ENCODE measurements at places on chromosomes 13 and 19.

DNA sequence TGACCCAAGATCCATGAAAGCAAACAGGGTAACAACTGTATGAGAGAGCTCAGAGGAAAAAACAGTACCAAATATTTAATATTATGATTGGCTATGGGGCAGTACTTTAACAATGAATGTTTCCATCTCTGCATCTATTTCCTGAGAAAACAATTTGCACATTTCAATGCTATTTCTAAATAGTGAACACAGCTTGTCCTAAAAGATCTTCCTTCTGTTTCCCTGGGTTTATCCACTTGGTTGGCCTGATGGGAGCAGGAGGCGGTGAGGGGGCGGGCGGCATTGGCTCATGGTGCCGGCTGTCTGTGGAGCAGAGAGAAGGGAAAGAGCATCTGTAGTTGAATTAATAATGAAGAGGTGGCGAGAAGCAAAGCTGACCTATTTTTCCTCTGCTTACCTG lies 291.4 kb downstream of the DCLK1 start:
- DNase-seq = no peak

GRCh38 chr13:21759463-21759862 lies 88.6 kb downstream of the FGF9 start:
- no peak for DNase-seq

DNA sequence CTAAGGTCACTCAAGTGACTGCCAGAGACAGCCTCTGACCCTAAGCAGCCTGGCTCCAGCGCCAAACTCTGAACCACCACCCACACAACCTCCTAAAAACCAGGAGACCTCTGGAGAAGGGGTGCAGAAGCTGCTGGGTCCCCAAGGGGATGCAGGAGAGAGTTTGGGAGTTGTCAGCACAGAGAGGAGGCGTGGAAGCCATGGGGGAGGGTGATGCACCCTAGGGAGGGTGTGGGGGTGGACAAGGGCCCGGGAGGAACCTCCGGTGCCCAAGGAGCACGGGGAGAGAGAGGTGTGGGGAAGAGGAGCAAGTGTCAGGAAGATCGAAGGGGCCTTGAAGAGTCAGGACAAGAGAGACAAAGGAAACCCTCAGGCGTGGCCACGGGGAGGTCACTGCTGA lies 2.1 kb upstream of the HIPK4 start:
- no peak for DNase-seq

DNA sequence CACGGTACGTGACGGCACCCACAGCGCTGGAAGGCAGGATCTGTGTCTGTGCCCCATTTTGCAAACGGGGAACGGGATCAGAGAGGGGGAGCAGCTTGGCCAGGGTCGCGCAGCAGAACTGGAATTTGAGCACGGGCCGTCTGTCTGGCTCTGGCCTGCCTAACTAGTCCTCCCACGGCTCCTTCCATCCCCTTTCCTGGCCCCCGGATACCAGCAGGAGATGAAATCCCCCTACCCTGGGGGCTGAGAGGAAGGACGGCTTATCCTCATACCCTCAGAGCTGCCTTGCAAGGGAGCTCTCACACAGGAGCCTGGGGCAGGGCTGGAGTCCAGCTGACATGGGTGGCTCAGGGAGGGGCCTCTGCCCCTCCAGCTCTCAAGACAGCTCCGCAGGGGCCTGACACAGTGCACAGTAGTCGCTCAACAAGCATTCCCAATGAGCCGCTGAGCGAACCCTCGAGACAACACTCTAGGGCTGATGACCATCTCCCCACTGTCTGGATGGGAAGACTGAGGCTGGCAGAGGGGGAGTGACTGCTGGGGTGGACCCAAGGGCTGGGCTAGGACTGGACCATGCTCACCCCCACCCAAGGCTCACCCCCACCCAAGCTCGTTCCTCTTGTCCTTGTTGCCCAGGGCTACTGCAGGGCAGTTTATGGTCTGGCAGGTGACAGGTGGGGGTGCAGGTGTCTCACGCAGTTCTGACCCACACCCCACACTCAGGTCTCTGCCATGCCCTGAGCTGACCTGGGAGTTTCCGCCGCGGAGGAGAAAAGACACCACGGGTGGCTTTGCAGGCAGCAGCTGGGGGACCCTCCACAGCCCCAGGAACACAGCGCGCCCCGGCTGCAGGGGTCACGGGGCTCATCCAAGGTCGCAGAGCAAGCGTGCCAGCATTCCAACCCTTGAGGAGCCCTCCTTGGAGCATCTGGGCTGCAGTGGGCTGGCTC lies 4.0 kb downstream of the ZBTB7A start:
- no peak for DNase-seq

GRCh38 chr13:45481688-45482087 lies 16.9 kb downstream of the COG3 start:
- DNase-seq = no peak

- DNase-seq = no peak
These were observed 7.5 kb downstream of the KCTD15 start for GRCh38 chr19:33804021-33804799.
